ENCODE measurements at places on chromosomes 2 and 18.

DNA sequence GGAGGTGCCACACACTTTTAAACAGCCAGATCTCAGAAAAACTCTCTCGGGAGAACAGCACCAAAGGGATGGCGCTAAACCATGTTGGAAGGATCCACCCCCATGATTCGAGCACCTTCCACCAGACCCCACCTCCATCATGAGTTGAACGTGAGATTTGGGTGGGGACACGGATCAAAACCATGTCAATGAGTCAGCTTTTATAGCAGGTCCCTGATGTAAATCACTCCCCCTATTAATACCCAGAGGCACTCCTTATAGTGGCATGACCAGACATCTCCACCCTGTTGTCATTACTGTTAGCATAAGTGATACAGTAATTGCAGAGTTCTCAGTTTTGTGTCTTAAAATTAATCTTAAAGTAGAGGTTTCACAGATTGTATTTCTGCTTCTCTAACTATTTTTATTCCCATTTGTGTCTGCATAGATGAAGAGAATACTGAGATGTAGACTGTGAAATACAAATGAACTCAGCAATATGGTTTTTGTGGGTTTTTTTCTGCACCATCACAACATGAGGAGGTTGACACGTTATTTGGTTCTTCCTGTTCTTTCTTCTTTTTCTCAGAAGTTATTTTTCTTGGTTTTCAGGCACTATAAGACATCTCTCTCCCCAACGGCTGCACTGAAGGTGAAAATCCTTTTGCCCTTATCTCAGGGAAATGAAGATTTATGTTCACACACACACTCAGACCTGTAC lies 218.2 kb downstream of the ARL4C start:
- no peak for DNase-seq

- DNase-seq: no peak
These were observed 9.6 kb upstream of the SCN9A start for GRCh38 chr2:166385313-166385712.

GRCh38 chr2:60370814-60371213 lies 182.6 kb downstream of the BCL11A start:
- DNase-seq: no peak

- no peak for DNase-seq
These were observed 282.9 kb upstream of the RGPD4 start for GRCh38 chr2:107543793-107544192.

GRCh38 chr2:224165901-224166319 lies 126.8 kb upstream of the SERPINE2 start:
- DNase-seq: no peak

GRCh38 chr18:26619350-26619749 lies 71.0 kb upstream of the KCTD1 start:
- no peak for DNase-seq
